ENCODE measurements at places on chromosomes 13 and 19. TPM values are rescaled to one million over a fixed set of nuclear protein-coding genes. Genes with fewer than 3 reads are reported as not detected.
A peak's percentile ranks its signal among the peaks of the same experiment; 100 is the strongest.

GRCh38 chr19:13782537-13782936, 8.3 kb downstream of the C19orf53 start:
- DNase-seq: no peak
- H3K27me3 ChIP-seq: no peaks in the 10 kb centered on the region
- H3K4me3 ChIP-seq: no peak overlapping the region
- peaks cover 14% of the 10 kb centered on the region for H3K4me1 ChIP-seq
- H3K36me3 ChIP-seq: peaks cover 18% of the 10 kb centered on the region

DNA sequence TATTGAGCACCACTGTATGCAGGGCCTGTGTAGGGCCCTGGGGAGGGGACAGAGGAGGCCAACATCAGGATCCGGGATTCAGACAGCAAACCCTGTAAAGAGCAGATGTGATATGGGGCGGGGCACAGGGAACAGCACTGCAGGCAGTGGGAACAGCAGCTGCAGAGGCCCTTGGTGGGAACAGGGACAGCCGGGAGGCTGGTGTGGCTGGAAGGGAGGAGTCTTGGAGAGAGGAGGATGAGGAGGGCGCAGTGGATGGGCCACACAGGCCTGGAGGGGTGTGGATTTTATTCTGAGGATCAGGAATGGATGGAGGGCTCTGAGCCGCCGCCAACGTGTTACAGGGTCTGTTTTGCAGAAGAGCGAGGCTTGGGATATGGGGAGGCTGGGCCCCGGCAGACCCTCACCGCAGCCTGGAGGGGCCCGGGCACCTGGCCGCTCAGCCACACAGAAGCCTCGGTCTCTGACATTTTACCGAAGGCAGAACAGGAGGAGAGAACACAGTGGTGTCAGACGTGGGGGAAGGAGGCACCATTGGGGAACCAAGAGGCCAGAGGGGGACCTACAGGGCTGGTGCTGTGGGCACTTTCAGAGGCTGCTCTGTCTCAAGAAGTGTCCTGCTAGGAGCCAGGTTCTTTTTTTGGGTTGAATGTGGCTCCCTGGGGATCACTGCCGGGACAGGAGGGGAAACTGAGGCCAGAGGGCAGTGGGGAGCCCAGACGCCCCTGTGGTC, 6.9 kb downstream of the EFNA2 start:
- H3K27me3 ChIP-seq: peaks cover 86% of the 10 kb centered on the region
- H3K4me1 ChIP-seq: peaks cover 8% of the 10 kb centered on the region
- no peak for DNase-seq
- H3K36me3 ChIP-seq: no peaks in the 10 kb centered on the region
- H3K27ac ChIP-seq: no peak overlapping the region

GRCh38 chr13:112992931-112993680, 24.1 kb downstream of the MCF2L start:
- DNase-seq: no peak
- no peaks in the 10 kb centered on the region for H3K27me3 ChIP-seq
- peaks cover 53% of the 10 kb centered on the region for H3K4me1 ChIP-seq
- H3K4me3 ChIP-seq: no peak overlapping the region
- no peaks in the 10 kb centered on the region for H3K36me3 ChIP-seq
- H3K27ac ChIP-seq: no peak overlapping the region

GRCh38 chr19:7932276-7932929, 6.5 kb upstream of the CTXN1 start:
- H3K36me3 ChIP-seq: peaks cover 77% of the 10 kb centered on the region
- no peaks in the 10 kb centered on the region for H3K27me3 ChIP-seq
- peak; percentile 5 for DNase-seq
- H3K4me3 ChIP-seq: no peak overlapping the region
- H3K27ac ChIP-seq: peak overlapping the region; percentile 86

DNA sequence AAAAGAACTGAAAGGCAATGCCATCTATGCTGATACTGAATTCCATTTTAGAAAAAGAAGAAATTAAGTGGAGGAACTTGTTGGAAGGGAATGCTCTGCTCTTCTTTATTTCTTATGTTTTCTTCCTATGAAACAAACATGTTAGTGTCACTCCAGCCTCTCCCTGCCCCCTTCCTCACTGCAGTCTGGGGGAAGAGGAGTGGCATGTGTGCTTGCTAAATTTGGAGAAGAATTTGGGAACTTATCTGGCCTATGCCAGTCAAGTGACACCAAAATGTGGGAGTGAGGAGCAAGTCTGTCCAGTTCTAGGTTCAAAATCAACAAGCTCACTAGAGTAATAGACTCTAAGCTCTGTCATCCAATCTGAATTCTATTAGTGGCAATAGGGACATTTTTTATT, 214.6 kb downstream of the RBM26 start:
- H3K27me3 ChIP-seq: no peaks in the 10 kb centered on the region
- H3K4me1 ChIP-seq: no peaks in the 10 kb centered on the region
- H3K4me3 ChIP-seq: no peak overlapping the region

- DNase-seq: peak; percentile 48
- no peaks in the 10 kb centered on the region for H3K36me3 ChIP-seq
- H3K27ac ChIP-seq: no peak overlapping the region
- no peak overlapping the region for H3K4me3 ChIP-seq
Observed at GRCh38 chr13:36395280-36395679, 37.0 kb upstream of the CCNA1 start.

DNA sequence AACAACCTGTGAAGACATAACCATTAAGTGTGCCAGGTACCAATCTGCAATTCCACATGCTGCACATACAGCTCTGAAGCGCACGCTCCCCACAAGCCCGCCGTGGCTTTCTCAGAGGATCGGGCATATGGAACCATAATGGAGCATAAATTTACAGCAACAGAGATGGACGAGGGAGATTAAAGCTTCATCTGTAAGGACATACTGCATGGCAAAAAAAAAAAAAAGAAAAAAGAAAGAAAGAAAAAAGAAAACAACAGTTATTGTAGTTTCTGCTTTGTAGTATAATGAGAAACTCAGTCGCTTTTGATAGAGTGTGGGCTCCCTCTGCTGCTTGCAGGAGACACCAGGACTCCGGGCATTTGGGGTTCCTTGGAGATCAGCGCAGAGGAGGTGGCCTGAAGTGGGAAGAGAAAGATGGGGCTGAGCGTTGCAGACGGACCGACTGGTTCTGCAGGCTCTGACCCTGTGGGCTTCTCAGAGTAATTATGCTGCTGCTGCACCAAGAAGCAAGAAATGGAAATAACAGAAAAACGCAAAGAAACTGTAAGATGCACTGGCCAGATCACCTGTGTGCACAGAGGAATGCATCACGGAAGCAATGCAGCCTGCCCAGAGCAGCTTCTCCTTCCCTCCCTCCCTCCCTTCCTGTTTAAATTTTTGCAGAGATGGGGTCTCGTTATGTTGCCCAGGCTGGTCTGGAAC, 10.8 kb upstream of the PDCD5 start:
- no peak overlapping the region for H3K4me3 ChIP-seq
- no peaks in the 10 kb centered on the region for H3K36me3 ChIP-seq
- peak; percentile 48 for DNase-seq
- peaks cover 37% of the 10 kb centered on the region for H3K27me3 ChIP-seq

DNA sequence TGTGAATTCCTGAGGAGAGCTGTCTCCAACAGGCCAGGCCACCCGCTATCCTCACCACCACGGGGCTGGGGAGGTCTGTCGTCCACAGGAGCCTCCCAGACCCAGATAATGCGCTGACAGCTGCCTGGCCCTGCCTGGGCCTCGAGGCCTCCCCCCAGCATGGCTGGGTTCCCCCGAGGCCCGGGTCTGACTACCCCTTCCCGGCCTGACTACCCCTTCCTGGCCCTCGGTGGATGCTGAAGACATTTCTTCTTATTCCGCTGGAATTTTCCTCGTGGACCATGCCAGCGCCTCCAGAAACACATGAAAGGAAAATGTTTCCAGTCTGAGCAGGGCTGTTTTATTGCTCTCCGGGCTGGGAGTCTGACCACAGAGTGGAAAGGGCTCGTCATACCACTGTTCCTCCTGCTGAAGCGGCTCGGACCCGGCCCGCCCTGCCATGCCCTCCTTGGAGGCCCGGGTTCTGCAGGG, 16.8 kb upstream of the COMP start:
- no peak overlapping the region for H3K27ac ChIP-seq
- H3K4me3 ChIP-seq: no peak overlapping the region
- DNase-seq: no peak
- peaks cover 18% of the 10 kb centered on the region for H3K27me3 ChIP-seq
- H3K4me1 ChIP-seq: no peaks in the 10 kb centered on the region

GRCh38 chr13:42174344-42175162, 97.4 kb upstream of the AKAP11 start:
- peaks cover 7% of the 10 kb centered on the region for H3K36me3 ChIP-seq
- H3K27me3 ChIP-seq: no peaks in the 10 kb centered on the region
- no peaks in the 10 kb centered on the region for H3K4me1 ChIP-seq
- H3K27ac ChIP-seq: no peak overlapping the region

- no peak for DNase-seq
- no peak overlapping the region for H3K27ac ChIP-seq
- no peaks in the 10 kb centered on the region for H3K27me3 ChIP-seq
- peaks cover 75% of the 10 kb centered on the region for H3K36me3 ChIP-seq
- H3K4me1 ChIP-seq: peaks cover 17% of the 10 kb centered on the region
- no peak overlapping the region for H3K4me3 ChIP-seq
Observed at GRCh38 chr19:23378948-23379347, 16.3 kb downstream of the ZNF91 start.

GRCh38 chr13:90049989-90050671, 1297.4 kb upstream of the MIR17HG start:
- H3K4me1 ChIP-seq: no peaks in the 10 kb centered on the region
- DNase-seq: no peak
- no peak overlapping the region for H3K4me3 ChIP-seq
- no peaks in the 10 kb centered on the region for H3K27me3 ChIP-seq

GRCh38 chr13:85091631-85092234, 707.5 kb downstream of the SLITRK6 start:
- no peak overlapping the region for H3K27ac ChIP-seq
- no peaks in the 10 kb centered on the region for H3K36me3 ChIP-seq
- no peaks in the 10 kb centered on the region for H3K27me3 ChIP-seq
- H3K4me1 ChIP-seq: no peaks in the 10 kb centered on the region
- H3K4me3 ChIP-seq: no peak overlapping the region

DNA sequence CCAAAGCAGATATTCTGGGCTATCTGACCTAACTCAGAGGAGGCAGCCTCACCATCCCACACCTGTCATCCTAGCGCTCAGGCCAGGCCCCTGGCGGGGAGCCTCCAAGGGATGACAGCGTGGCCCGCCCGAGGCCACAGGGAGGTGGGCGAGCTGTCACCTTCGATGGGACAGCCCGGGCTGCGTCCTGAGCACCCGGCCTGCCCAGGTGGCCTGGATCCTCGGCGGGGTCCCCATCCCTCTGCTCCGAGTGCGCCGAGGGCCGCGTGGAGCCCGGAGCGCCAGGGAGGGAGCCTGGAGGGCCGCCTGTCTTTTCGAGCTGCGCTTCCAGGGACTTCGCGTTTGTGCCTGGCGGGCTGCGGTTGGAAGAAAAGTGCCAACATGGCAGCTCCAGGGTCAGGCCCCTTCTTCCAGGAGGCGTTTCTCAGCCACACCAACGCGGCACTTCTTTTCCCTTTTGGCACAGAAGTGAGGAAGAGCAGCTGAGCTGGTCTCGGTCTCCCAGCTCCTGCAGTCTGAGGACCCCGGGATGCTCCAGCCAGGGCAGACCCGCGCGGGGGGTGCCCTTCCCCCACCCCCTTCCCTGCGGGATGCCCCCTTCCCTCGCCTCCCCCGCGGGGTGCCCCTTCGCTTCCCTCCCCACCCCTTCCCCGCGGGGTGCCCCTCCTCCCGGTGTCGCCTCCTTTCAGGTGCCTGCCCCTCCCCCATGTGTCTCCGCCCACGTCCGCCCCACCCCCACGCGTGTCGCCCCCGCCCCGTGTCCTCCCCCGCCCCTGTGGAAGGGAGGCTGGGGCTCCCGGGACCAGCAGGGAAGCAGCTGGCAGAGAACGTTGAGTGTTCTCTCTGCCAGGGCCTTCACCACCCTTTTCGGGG, 42.3 kb downstream of the GJA3 start:
- H3K27me3 ChIP-seq: no peaks in the 10 kb centered on the region
- peak overlapping the region; percentile 57 for H3K4me3 ChIP-seq
- peak overlapping the region; percentile 92 for H3K27ac ChIP-seq
- peaks cover 23% of the 10 kb centered on the region for H3K4me1 ChIP-seq

GRCh38 chr13:58397596-58398387, 766.2 kb downstream of the PCDH17 start:
- no peaks in the 10 kb centered on the region for H3K36me3 ChIP-seq
- H3K27ac ChIP-seq: no peak overlapping the region
- H3K4me3 ChIP-seq: no peak overlapping the region
- H3K4me1 ChIP-seq: no peaks in the 10 kb centered on the region
- H3K27me3 ChIP-seq: no peaks in the 10 kb centered on the region

- peak; percentile 67 for DNase-seq
- H3K27me3 ChIP-seq: no peaks in the 10 kb centered on the region
- no peak overlapping the region for H3K27ac ChIP-seq
- no peak overlapping the region for H3K4me3 ChIP-seq
- H3K4me1 ChIP-seq: peaks cover 43% of the 10 kb centered on the region
- no peaks in the 10 kb centered on the region for H3K36me3 ChIP-seq
Observed at GRCh38 chr13:79491715-79492114, 10.8 kb downstream of the NDFIP2 start.

DNA sequence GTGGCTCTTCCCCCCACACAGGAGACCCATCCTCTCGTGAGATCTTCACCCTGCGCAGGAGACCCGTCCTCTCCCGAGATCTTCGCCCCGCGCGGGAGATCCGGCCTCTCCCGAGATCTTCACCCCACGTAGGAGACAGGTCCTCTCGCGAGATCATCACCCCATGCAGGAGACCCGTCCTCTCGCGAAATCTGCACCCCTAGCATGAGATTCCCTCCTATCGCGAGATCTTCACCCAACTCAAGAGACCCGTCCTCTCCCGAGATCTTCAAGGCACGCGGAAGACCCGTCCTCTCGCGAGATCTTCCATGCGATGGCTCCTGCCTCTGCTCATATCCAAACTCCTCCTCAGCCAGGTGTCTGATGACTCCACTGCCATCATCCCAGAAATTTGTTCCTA, 24.3 kb downstream of the LAIR2 start:
- peaks cover 4% of the 10 kb centered on the region for H3K27me3 ChIP-seq
- H3K27ac ChIP-seq: no peak overlapping the region
- H3K36me3 ChIP-seq: no peaks in the 10 kb centered on the region
- DNase-seq: no peak

DNA sequence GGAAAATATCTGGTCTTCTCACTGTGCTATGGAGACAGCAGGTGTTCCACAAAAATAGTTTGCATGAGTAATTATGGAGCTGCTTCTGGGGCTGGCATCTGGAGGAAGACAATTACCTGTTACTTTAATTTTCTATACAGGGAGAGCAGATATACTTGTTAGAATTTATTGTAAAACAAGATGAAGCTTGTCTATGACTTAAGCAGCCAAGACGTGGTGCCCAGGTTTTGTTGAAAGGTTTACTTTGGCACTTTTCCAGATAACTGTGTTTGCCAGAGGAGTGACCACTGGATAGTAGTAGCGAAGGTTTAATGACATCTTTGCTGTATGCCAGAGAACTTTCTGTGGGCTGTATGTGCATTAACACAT, 134.5 kb upstream of the KL start:
- no peak overlapping the region for H3K27ac ChIP-seq
- H3K27me3 ChIP-seq: no peaks in the 10 kb centered on the region
- H3K36me3 ChIP-seq: no peaks in the 10 kb centered on the region
- H3K4me1 ChIP-seq: peaks cover 26% of the 10 kb centered on the region

GRCh38 chr13:24452044-24452443, 60.5 kb downstream of the PARP4 start:
- H3K27me3 ChIP-seq: no peaks in the 10 kb centered on the region
- no peaks in the 10 kb centered on the region for H3K4me1 ChIP-seq
- no peak overlapping the region for H3K4me3 ChIP-seq
- no peak for DNase-seq
- no peak overlapping the region for H3K27ac ChIP-seq
- H3K36me3 ChIP-seq: peaks cover 99% of the 10 kb centered on the region

The POLR1D gene
- 129 TPM for total RNA-seq

The PRR36 gene
- not detected for total RNA-seq

The AP1M2 gene
- 61.0 TPM for total RNA-seq

The C3 gene
- 75.1 TPM for total RNA-seq

The BCL2L12 gene
- total RNA-seq: 7.5 TPM

The PSG2 gene
- total RNA-seq: not detected

The LGI4 gene
- 16.3 TPM for total RNA-seq

The FCHO1 gene
- 0.55 TPM for total RNA-seq
